Body of pancreas (tissue), 4 donors: ENCODE measurements at places on chromosomes 2 and 18.

GRCh38 chr18:63148449-63149301 lies 170.9 kb downstream of the BCL2 start:
- H3K4me3 ChIP-seq: no peak overlapping the region
- peaks cover 19% of the 10 kb centered on the region for H3K4me1 ChIP-seq
- H3K36me3 ChIP-seq: no peaks in the 10 kb centered on the region
- H3K27me3 ChIP-seq: no peaks in the 10 kb centered on the region
- peak; percentile 38 for DNase-seq

DNA sequence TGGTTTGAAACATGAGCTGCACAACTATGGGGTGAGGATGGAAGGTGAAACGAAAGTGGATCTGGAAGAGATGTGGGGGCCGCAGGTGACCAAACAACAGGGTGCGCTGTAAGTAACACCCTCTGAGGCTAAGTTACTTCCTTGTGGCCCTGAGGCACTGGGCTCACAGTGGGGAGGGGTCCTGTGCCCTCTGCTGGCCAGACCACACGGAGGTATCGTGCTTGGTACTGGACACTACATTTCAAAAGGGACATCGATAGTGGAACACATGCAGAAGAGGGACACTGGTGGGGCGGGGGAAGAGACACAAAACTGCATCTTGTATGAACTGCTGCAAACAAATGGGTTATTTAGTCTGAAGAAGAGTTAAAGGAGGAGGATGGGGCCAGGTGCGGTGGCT lies 110.6 kb downstream of the CLIP4 start:
- no peaks in the 10 kb centered on the region for H3K36me3 ChIP-seq
- no peak overlapping the region for H3K4me3 ChIP-seq
- no peaks in the 10 kb centered on the region for H3K4me1 ChIP-seq
- no peak for DNase-seq

- H3K36me3 ChIP-seq: no peaks in the 10 kb centered on the region
- DNase-seq: no peak
- peaks cover 14% of the 10 kb centered on the region for H3K4me1 ChIP-seq
- no peaks in the 10 kb centered on the region for H3K27me3 ChIP-seq
- no peak overlapping the region for H3K4me3 ChIP-seq
- H3K27ac ChIP-seq: no peak overlapping the region
Observed at GRCh38 chr18:44601447-44601846, 79.2 kb upstream of the SETBP1 start.

GRCh38 chr2:9261231-9261883 lies 54.7 kb downstream of the ASAP2 start:
- no peaks in the 10 kb centered on the region for H3K36me3 ChIP-seq
- no peaks in the 10 kb centered on the region for H3K27me3 ChIP-seq
- peaks cover 16% of the 10 kb centered on the region for H3K4me1 ChIP-seq
- no peak overlapping the region for H3K27ac ChIP-seq

DNA sequence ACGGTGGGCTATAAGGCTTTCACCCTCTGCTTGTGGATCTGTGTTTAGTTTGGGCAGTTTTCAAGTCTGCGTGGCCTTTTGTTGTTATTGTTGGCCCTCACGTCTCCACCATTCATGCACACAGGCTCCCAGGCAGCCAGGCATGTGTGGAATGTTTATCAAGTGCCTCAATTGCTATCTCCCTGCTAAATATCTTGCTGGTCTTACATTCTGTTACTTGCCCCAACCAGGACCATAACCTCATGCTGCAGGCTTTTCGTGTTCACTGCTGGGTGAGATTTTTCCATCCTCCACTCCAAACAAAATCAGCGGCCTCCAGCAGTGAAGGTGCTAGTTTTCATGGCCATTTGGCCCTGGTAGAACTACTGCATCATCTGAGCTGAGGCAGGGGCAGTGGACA lies 63.0 kb upstream of the DSC1 start:
- no peaks in the 10 kb centered on the region for H3K27me3 ChIP-seq
- no peak overlapping the region for H3K4me3 ChIP-seq
- peak overlapping the region; percentile 49 for H3K27ac ChIP-seq
- DNase-seq: no peak
- H3K36me3 ChIP-seq: no peaks in the 10 kb centered on the region
- peaks cover 12% of the 10 kb centered on the region for H3K4me1 ChIP-seq

- H3K36me3 ChIP-seq: no peaks in the 10 kb centered on the region
- no peaks in the 10 kb centered on the region for H3K27me3 ChIP-seq
- H3K4me3 ChIP-seq: no peak overlapping the region
Observed at GRCh38 chr18:24060644-24061043, 46.1 kb downstream of the TTC39C start.
